ENCODE measurements at places on chromosomes 3 and 15.

DNA sequence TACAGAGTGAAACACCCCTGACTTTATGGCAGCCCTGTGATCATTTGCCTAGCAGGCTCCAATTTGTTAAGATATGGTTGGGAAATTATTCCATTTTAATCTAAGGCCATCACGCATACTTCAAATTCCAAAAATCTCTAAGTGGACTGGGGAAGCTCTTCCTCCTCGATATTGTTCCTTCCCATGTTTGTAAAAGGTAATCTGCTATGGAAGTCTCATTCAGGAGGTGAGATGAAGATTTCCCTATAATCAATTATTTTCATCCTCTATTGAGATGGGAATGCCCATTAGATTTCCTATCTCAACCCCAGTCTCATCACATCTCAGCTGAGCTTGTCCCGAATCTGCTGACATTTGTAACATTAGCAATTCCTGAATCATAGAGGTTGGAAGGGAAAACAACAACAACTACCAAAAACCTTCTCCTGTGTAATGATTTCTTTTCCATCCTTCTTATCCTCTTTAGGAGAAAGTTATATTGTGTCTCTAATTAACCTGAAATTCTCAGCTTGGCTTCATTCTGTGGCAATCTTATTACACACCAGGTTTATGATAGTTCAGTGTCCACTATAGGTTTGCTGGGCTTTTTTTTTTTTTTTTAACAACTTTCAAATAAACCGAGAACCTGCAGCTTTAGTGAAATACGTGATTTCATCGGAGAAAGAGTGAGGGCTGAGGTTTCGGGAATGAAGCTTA lies 2.2 kb upstream of the NR2F2 start:
- no peak for DNase-seq

- no peak for DNase-seq
Observed at GRCh38 chr15:77909182-77909940, 168.2 kb downstream of the TBC1D2B start.

- peak; percentile 84 for DNase-seq
Observed at GRCh38 chr3:58177747-58178527, 32.8 kb downstream of the DNASE1L3 start.

- DNase-seq, result no peak
Observed at GRCh38 chr3:114566767-114567166, 272.9 kb downstream of the TIGIT start.

DNA sequence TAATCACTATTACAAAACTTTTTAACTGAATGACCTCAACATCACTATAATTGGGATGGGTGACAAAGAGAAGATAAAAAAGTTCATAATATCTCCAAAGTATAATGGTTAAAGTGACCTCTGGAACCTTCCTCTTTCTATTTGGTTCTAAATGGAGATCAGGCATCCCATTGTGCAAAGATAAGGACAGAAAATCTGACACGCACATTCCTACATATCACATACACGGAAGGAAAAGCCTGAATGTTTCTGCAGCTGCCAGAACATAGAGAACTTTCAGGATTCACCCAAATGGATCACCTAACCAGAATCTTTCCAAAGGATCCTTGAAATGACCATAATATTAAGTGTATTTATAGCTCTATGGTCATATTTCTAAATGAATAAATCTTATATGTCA lies 128.2 kb downstream of the TFDP2 start:
- no peak for DNase-seq

Measured in CD4-positive, alpha-beta T cell (primary cell).